ENCODE measurements at places on chromosomes 16 and 17.

GRCh38 chr17:81418710-81419318 lies 23.6 kb downstream of the BAHCC1 start:
- no peak for DNase-seq

DNA sequence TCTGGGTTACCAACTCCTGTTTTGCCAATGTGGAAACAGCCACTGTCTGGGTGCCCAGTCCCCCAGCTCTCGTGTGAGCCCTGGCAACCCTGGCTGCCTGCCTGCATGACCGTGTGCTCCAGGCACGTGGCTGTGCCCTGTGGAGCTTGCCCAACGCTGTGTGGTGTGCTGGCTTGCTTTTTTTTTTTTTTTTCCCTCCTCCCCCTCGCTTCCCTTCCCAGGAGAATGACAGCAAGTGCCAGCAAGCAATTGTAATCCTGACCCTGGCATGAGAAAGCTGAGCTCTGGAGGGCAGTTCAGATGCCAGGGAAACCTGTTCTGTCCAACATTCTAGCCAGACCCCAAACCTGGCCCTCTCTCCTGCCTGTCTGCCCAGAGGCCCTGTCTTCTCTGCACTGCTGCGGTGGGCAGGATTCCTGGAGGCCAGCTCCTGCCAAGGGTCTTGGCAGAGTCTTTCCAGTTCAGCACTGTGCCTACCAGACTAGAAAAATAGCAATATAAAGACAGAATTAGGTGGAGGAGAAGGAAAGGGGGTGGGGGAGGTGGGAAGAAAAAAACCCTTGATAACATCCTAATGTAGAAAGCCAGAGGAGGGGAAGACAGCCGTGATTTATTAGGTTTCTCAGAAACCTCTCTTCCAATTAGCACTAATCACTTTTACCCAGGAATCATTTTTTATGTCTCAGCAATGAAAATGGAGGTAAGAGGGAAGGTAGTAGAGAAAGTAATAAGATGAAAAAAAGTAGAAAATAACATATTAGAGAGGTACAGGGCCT lies 9.0 kb downstream of the HLF start:
- DNase-seq = no peak

DNA sequence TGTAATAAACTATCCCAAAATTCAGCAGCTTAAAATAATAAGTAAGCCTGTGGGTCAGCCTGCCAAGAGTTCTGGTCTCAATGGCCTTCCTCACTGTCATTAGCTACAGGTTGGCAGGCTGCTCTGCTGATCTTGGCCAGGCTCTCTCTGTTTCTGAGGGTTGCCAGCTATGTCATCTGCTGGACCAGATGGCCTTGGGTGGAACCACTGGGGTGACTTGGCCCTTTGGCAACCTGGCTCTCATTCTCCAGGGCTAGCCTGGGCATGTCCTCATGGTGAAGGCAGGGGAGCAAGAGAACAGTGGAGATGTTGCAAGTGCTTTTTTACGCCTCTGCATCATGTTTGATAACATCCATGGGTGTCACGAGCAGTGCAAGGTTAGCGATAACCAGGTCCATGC lies 13.9 kb downstream of the ITGAM start:
- no peak for DNase-seq

DNA sequence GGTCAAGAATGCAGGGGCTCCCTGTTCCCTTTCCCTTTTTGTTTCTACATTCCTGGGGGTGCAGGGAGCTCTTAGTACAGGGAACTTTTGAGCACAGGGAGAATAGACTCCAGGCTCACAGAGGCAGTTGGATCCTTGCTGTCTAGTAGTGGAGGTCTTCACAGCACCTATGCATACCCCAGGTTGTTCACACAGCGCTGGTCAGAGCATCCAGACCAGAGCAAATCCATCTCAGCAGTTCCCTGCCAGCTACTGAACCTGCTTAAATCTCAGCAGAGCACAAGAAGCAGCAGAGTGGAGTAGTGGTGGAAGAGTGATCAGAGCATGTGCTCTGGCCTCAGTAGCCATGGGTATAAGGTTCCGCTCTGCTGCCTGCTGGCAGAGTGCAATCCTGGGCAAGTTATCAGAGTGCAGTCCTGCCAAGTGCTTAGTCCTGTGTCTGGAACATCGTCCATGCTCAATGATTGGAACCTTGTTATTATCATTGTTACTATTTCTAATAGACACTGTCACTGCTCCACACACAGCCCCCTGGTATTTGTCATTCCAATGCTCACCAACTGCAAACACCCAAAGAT lies 220.4 kb downstream of the CBLN1 start:
- no peak for DNase-seq

DNA sequence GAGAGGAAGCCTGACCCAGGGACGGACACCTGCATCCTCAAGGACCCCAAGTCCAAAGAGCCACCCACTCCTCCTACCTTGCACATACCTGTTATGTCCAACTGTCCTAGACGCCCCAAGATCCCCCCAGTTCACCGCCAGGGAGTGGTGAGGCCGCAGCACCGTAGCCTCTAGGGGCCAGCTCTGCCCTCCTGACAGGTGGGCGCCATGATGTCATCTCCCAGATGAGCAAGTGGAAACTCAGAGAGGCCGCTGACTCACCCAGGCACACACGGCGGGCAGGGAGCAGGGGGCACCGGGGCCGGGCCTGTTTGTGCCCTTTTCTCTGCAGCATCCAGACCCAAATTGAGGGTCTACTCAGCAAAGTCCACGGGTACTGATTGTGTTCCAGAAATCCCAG lies 4.8 kb upstream of the ZNF469 start:
- DNase-seq = no peak

DNA sequence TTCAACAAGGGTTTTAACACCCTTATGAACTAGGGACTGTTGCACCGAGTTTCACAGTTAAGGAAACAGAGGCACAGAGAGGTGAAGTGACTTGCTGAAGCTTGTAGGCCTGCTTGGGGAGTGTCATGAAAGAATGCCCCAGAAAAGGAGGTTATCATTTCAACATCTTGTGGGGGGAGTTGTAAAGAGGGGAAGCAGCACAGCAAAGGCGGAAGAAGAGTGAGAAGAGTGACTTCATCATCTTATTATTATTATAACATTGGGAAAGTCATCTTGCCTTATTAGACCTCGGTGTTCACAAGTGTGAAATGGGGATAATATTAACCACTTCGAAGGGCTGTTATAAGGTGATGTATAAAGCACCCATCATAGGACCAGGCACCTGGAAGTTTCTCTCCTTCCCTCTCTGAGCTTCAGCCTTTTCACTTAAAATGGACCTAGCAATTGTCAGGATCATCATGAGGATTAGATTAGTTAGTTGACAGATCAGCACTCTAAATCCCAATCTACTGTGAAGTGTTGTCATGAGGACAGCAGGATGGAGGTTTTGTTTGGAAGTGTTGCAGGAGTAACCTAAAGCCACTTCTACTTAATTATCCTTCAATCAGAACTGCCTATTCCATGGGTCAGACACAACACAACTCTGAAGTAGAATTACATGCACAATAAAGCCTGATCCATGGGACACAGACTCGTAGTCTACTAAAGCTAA lies 2.3 kb downstream of the CCL4 start:
- no peak for DNase-seq

- DNase-seq = no peak
These were observed 194.9 kb upstream of the TNRC6C start for GRCh38 chr17:77763575-77763974.

DNA sequence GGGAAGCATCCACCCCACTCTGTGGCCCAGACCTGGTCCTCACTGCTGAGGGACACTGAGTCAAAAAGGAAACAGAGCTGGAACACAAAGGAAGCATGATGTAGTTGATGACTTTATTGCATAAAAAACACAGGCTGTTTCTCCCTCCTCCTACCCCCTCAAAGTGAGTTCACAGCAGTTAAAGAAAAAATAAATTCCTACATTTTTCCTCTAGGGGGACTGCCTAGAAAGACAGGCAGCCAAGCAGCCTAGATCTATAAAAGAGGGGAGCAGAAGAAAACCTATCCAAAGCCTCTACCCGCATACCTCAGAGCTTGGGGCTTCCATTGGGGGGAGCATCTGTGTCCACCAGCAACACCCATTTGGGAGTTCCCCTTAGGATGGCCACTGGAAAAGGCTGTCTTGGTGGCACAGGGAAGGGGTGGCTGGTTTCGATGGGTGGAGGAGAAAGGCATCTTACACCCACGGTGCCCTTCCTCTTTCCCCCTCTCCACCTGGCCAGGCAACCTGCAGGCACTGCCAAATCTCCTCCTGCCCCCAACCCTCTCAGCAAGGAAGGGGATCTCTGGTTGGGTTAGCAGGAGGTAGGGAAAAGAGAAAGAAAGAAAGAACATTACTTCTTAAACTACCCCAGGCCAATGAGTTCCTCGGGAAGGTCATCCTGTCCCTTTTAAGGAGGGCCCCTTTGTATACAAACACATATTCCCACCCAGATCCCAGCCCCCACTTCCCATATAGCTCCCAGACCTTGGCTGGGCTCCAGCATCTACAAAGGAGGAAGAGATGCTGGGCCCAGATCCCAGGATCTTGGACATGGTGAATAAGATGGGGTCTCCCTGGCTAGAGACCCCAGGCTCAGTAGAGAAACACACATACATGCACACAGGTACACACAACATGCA lies 4.0 kb upstream of the SCRN2 start:
- DNase-seq = no peak

GRCh38 chr17:50114849-50115357 lies 15.1 kb downstream of the SAMD14 start:
- peak; percentile 36 for DNase-seq

GRCh38 chr16:15876503-15876902 lies 11.9 kb downstream of the CEP20 start:
- no peak for DNase-seq
